ENCODE measurements at places on chromosomes 6 and 20. TPM values are rescaled to one million over a fixed set of nuclear protein-coding genes. Genes with fewer than 3 reads are reported as not detected.

DOK5 gene
- not detected for total RNA-seq

DEFB126 gene
- total RNA-seq: not detected

HDGFL1 gene
- total RNA-seq: not detected

RPRD1B gene
- 77.6 TPM for total RNA-seq

DYNLT2 gene
- total RNA-seq: 4.0 TPM

NQO2 gene
- 21.7 TPM for total RNA-seq

HSPA1L gene
- total RNA-seq: 4.5 TPM

ZSCAN31 gene
- 0.72 TPM for total RNA-seq

CST5 gene
- total RNA-seq: not detected

IL17A gene
- total RNA-seq: not detected
